Memory B cell (primary cell): ENCODE measurements at places on chromosomes 3 and 15.

- DNase-seq, result no peak
These were observed 317.3 kb upstream of the ARPP21 start for GRCh38 chr3:35322070-35322469.

- peak; percentile 38 for DNase-seq
These were observed 611 bp upstream of the BNIP2 start for GRCh38 chr15:59689626-59690236.

DNA sequence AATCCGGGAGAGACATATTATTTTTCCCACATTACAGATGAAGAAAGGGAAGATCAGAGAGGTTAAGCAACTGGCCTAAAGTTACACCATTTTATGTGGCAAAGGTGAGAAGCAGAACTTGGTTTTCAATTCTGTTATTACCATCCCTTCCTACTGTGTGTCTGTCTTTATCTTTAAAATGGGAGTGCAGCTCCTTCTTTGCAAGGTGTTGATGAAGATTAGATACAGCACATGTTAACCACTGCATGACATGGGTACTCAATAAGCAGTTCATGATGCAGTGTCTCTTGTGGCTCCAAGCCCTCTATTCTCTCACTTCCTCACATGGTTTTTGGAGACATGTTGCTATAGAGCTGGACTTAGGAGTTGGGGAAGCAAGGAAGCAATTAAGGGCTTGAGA lies 23.1 kb upstream of the TBC1D21 start:
- no peak for DNase-seq

DNA sequence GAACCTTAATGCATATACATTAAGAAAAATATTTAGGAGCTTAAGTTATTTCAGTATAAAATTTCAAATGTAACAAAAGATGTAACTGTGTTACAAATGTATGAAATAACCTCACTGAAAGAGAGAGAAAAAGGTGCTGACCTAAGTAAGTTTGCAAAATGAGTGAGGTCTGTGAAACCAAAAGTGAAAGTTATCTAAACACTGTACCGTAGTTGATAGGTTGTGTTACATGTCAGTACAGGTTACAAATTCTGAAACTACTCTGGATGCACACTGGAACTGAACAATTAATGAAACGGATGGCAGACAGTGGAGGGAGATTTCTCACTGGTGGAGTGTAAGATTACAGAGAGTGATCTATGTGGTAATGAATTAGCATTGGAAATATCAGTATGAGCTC lies 420.7 kb downstream of the ZNF385D start:
- no peak for DNase-seq

DNA sequence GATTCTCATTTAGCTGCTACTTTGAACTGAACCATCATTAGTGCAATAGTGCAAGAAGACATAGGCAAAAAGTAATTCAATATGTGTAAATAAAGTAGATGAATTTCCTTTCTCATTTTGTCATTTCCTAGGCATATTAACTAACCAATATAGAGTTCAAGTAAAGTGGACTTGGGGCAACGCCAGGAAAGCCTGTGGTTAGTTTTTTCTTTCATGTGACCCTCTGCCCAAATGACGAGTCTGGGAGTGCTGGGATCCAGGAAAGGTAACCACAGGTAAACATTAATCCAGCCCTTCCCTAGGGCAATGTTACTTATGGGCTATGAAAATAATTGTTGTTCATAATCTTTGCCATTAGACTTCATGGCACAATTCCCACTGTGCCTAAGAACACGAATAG lies 181.0 kb downstream of the VPS13C start:
- DNase-seq, result no peak

DNA sequence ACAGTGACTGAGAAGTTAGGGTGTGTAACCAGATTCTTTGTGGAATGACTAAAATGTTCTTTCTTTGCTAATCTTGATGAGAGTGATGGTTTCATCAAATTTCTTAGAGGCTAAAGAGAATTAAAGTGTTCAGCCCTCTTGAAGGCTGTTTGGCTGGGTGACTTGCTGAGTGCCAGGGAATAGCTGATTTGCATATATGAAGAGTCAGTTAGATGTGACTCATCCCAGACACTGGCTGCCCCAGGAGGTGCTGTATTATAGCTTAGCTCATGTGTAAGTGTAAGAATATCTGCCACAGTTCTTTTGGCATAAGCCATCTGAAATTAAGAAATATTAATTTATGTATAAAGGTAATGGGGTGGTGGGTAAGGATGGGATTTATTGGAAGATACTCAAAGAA lies 535.1 kb downstream of the NLGN1 start:
- DNase-seq, result no peak

- DNase-seq, result no peak
These were observed 2.4 kb downstream of the CHCHD4 start for GRCh38 chr3:14122301-14122700.

DNA sequence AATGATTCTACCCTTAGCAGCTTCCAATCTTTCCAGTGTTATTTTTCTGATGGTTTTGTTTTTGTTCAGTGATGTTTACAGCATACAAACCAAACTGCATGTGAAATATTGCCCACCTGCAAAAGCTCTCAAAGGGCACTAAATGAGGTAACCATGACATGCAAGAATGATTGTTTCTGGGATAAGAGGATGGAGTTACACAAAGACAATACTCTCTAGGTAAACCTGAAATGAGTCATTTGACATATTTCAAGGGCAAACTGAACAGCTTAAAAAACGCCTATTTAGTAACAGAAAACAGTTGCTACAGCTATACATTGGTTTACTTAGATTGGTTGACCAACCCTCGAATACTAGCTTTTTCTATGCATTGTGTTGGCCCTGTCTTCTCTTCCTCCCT lies 481.7 kb downstream of the ZPLD1 start:
- no peak for DNase-seq

- DNase-seq, result no peak
These were observed 713.5 kb upstream of the ARPP21 start for GRCh38 chr3:34925851-34926250.

GRCh38 chr3:140760324-140761075 lies 82.6 kb downstream of the TRIM42 start:
- DNase-seq, result no peak

- DNase-seq, result no peak
These were observed 49.5 kb downstream of the DZIP1L start for GRCh38 chr3:138065949-138066348.

GRCh38 chr3:159726231-159726964 lies 262.2 kb upstream of the IL12A start:
- DNase-seq, result no peak

GRCh38 chr3:25888892-25889524 lies 99.1 kb downstream of the OXSM start:
- DNase-seq, result no peak

DNA sequence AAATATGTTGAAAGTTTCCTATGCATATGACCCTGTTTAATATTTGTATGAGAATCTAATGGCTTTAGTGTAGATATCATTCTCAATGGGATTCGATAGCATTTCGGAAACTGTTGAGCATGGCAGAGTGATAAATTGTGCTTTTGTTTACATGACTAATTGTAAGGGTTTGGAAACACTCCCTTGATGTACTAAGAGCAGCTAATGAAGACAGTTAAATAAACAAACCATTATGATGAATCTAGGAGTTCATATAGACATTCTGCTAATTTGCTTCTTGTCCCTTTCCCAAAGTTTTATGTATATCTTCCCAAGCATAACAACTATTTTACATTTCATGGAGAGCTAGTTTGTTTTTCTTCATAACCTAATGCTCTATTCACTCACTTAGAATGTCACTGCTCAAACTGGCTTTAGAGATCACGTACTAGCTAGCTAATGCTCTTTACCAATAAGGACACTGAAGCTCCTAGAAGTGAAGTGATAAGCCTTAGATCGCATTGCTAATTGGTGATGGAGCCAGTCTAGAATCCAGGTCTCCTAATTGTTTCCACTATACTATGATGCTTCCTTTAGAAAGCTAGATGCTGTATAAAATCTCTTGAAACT lies 140.8 kb downstream of the TP63 start:
- DNase-seq, result no peak

- DNase-seq, result peak; percentile 59
These were observed 38.7 kb upstream of the MGA start for GRCh38 chr15:41621200-41622193.

DNA sequence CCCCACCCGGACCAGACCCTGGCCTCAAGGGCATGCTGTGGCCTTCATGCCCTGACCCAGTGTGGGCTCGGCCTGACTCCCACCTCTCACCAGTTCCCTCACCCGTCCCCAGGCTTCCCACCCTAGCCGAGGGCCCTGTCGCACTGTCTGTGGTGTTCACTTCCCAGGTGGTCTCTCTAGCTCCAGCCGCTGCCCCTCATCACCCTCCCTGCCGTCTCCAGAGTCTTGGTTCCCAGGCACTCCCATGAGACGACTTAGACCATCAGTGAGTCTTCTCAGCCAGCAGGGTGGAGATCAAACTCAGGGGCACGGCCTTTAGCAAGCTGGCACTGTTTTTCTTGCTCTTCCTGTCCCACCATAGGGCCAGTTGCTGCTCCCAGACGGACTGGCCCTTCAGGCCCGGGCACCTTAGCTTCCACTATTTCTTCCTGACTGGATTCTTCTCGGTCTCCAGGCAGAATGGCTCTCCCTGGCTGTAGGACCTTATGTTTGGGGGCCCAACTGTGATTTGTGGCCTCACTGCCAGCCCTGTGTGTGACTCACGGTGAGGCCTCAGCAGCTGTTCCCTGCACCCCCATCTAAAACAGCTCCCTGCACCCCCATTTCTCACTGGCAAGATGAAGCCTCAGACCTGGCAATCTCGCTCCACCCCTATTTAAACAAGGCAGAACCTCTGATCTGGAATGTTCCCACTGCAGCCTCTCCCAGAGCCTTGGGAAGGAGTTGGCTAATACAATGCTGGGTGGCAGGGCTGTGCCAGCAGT lies 9.4 kb upstream of the PCSK6 start:
- DNase-seq, result no peak

GRCh38 chr3:98070840-98071239 lies 16.1 kb upstream of the OR5AC2 start:
- no peak for DNase-seq
